ENCODE measurements at places on chromosomes 11 and 22.

GRCh38 chr11:116309446-116309845 lies 463.3 kb downstream of the BUD13 start:
- no peak for DNase-seq

GRCh38 chr11:69894181-69894611 lies 75.0 kb upstream of the FGF3 start:
- no peak for DNase-seq

DNA sequence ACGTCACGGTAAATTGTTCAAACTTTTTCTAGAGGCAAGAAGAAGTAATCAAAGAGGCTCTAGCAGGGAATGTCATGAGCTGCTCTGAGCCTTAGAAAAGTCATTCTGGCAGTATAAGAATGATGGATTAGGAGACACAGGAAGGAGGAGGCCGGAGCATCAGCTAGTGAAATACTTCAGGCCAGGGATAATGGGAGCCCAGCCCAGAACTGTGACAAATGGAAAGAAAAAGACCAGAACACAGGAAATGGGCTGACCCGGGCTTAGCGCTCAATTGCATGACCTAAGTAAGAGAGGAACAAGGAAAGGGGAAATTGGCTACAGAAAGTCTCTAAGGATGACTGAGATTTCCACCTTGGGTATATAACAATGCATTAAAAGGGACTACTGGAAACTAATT lies 108.6 kb downstream of the LARGE1 start:
- DNase-seq: no peak

GRCh38 chr11:55106391-55106790 lies 155.6 kb upstream of the TRIM48 start:
- DNase-seq: no peak

- no peak for DNase-seq
Measured at GRCh38 chr11:110287537-110287936, 8.9 kb downstream of the RDX start.

DNA sequence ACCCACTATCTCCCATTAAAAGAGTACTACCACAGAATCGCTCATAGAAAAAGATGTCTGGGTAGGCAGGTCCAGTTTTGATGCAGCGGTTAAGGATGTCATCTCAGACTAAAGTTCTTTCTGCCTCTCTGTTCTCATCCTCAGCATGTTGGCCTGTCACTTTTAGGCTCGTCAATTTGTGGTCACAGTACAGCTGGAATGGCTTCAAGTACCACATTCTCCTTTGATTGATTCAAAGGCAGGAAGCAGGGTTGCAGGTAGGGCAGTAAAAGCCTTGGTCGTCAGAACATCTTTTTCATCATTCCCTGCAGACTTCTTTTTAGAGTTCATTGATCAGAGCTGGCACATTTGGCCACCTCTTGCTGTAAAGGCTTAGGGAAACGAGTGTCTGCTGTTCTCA lies 28.7 kb downstream of the SDHD start:
- no peak for DNase-seq

DNA sequence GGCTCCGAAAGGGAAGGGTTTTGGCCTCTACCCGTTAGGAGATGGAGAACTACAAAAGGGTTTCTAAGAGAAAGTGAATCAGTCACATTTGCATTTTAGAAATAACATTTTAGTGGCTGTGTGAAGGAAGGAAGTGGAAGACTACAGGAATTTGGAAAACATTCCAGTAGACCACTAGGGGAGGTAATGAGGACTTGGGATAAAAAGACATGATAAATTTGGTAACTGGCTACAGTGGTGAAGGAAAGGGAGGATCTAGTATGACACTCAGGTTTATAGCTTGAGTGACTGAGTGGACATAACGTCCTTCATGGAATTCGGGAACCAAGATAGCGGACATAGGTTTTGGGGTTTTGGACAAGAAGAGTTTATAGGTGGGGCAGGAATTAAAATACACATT lies 7.0 kb upstream of the RRM1 start:
- no peak for DNase-seq

DNA sequence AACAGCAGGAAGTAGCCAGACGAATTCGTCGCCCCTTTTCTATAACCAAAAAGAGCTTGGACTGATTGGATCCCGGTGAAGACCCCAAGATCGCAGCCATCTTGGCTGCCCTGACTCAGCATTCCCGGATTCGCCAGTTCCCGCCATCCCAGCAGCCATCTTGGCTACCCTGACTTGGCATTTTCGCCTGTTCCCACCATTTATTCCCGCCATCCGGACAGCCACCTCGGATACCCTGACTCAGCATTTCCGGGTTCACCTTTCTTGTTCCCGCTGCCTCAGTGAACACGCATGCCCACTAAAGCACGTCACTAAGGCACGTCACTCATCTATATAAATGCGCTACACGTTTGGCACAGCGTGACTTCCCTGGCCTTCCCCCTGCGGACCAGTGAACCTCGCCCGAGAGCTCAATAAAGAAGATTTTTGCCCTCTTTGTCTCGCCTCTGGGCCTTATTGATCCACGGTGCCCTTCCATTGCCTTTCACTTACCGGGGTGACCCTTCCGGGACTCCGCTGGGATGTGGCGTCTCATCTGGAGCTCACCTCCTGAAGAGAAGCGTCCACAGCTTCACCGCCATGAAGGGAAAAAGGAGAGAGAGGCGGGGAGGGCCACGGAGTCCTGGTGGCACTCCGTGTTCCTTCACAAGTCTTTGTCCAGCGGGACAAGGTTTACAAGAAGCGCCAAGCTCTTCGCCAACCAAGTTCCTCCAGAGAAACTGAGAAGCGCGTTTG lies 4.0 kb upstream of the OR56A3 start:
- no peak for DNase-seq

DNA sequence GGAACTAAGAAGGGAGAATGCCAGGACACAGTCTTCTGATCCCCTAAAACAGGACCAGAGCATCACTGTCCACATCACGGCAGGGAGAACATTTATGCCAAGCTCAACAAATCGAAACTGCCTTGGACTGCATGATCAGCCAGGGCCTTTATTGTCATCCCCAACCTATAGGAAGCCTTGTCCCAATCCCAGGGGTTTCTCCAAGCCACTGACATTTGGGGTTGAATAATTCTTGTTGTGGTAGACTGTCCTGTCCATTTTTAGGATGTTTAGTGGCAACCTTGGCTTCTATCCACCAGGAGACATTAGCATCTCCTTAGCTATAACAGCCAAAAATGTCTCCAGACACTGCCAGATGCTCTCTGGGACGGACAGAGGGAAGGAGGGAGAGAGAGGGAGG lies 37.1 kb downstream of the RPL27A start:
- no peak for DNase-seq

DNA sequence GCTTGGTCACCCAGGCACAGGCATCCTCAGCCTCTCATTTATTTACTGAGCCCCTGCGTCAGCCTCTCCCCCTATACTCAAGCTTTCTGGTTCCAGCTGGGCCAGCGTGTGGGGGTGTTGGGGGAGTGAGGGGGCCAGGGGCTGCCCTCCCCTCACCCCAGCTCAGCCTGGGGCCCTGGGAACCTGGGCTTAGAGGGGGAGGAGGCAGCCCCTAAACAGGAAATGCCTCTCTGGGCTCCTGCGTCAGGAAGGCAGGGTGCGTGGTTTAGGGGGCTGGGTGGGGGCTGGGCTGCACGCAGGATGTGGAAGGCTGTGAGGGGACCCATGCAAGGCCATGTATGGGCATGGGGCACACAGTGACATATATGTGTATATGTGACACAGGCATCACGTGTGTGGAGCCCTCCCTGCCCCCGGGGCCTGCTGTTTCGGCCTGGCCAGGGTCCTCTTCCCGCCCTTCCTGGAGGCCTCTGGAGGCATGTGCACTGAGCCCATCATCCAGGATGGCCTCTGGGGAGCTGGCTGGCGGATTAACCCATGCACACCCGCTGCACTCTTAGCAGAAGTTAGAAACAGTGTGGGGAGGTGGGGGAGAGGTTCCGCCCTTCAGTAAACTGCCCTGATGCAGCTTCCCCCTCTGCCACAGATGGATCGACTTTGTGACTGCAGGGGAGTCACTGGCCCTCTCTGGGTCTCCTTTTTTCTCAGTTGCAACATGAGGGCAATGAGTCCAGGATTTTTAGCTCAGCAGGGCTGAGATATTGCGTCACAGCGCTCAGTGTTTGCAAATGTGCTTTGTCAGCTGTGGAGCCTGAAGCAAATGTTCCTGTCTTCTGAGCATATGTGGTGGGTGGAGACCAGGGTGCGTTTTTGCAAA lies 1.1 kb upstream of the CD248 start:
- DNase-seq: no peak
